Activated CD4-positive, alpha-beta T cell treated with anti-CD3 and anti-CD28 coated beads, Interleukin-2, Interleukin-6, amounts not matched to agents 100 ng/mL and 50 ng/mL, durations not matched to agents 16 hours and 8 hours (primary cell): ENCODE measurements at places on chromosomes 3 and 15.
A peak's percentile ranks its signal among the peaks of the same experiment; 100 is the strongest.

- DNase-seq, result no peak
Observed at GRCh38 chr3:39149059-39149455, 4.3 kb downstream of the CSRNP1 start.

DNA sequence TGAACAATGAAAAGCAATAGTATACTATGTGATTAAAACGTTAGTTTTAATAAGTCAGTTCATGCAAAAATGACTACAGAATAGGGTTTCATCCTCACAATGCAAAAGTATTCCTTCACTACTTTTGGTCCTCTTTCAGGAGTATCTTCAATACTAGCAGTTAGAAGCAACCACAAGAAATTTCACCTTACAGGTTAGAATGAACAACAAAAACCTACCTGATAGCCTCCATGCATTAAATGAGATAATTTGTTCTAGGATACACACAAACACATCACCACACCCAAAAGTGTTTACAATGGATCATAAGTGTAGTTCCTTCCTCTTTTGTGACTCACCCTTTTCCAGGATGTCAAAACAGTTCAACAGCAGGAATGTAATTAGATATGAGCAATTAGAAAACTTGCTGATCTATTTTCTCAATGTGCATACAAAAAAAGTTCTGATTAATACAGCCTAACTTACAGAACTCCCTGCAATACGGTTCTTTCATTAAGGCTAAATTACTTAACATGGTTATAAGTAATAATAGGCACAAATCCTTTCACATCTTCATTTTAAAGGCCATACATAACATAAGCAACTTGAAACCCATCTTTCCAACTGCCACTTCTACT, 21.6 kb downstream of the UACA start:
- DNase-seq, result no peak

- DNase-seq, result no peak
Observed at GRCh38 chr3:13378155-13378554, 42.0 kb downstream of the NUP210 start.

- DNase-seq, result no peak
Observed at GRCh38 chr15:99556011-99556410, 9.8 kb upstream of the MEF2A start.

- DNase-seq, result no peak
Observed at GRCh38 chr15:63353261-63353660, 28.4 kb downstream of the CA12 start.

- no peak for DNase-seq
Observed at GRCh38 chr3:100019719-100020118, 94.6 kb downstream of the FILIP1L start.

DNA sequence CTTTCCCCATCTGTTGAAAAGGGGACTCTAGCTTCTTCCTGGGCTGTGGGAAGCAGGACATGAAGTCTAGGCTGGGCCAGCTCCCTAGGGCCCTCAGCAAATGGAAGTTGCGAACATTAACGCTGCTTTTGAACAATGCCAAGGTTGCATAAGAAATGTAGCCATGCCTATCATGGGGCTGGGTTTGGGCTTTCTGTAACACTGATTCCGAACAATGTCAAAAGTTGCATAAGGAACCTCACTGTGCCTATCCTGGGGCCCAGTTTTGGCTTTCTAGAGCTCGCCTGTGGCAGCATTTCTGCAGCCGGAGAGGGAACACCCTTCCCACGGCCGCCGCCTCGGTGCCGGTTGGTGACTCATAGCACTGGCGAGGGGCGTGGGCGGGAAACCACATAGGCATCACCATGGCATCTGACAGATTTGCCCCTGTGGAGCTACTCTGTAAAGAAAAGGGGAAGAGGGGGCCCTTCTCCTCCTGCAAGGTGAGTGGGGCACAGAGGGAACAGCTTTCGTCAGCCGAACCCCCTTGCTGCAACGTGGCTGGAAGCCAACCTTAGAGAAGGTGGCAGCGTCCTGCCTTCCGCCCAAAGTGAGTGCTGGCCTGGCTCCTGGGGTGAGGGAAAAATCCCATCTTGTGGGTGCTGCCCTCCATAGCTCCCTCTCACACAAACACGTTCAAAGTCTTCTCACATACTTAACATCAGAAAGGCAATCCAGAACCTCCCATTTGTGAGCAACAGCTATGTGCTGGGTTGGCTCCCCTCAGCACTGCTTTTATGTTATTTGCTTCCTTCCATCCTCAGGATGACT, 46.6 kb upstream of the ATP2B2 start:
- peak; percentile 92 for DNase-seq

DNA sequence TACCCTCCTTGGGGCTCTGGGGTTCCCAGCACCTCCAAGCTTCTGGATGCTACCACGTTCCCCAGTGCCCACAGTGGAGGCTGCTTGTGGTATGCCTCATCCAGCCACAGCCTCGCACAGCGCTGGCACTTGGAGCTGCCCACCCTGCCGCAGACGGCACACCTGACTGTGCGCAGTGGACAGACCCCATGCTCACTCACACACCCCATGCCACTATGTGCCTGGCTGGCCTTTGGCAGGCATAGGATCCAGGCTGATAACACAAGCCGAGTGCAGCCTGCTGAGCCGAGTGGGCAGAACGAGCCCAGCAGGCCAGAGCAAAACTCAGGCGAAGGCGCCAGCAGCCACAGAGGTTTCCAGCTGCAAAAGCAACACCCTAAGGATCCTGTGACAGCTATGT, 311.5 kb downstream of the ULK4 start:
- no peak for DNase-seq

DNA sequence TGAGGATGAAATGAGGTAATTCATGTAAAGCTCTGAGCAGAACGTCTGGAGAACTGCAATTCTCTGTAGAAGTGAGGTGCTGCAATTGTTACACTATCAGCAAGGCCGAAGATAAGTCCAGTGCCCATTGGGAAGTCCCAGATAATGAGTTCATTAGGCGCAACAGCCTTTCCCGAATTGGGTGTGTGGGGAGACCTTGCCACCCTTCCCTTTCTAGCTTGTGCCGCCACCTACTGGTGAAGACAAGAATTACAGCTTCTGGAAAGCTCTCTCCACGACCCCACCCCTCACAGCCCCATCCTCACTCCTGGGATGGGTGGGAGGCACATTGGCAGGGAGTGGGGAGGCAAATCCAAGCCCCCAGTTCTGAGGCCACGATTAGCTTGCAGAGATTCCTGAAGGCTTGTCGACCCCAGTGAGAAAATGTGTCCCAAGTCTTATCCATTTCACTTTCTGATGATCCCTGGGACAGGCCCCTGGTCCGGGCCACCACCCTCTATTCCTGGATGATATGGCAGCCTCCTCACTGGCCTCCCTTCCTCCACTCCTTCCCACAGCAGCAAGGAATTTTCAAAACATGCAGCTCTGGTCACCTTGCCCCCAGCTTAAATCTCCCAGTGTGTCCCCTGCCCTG, 36.4 kb downstream of the FAM3D start:
- peak; percentile 76 for DNase-seq

GRCh38 chr15:63971427-63971805, 74.9 kb downstream of the DAPK2 start:
- DNase-seq, result peak; percentile 57

GRCh38 chr15:68252925-68253534, 23.5 kb upstream of the CLN6 start:
- peak; percentile 54 for DNase-seq
